NCI-H1436 (cell line): ENCODE measurements at places on chromosomes 13 and 19.

DNA sequence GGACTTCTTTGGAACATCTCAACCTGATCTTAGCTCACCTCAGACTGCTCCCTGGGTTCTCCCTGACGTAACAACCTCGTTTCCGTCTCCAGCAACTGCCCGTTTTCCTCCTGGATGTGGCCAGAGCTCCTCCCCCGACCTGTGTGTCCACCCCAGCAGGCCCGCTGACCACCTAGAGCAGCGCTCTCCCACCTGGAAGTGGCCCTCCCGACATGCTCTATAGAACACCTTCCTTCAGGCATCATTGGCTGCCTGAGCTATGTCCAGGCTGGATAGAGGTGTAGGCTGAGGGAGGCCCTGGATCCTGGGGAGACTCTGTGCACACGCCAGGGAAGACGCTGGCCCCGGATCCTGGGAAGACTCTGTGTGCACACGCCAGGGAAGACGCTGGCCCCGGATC is 81.3 kb downstream of the TEX29 start:
- DNase-seq: no peak

GRCh38 chr19:58450856-58451357 is 515 bp upstream of the ZNF324B start:
- peak; percentile 64 for DNase-seq

- DNase-seq: no peak
Observed at GRCh38 chr13:112260108-112261055, 115.8 kb upstream of the SPACA7 start.

DNA sequence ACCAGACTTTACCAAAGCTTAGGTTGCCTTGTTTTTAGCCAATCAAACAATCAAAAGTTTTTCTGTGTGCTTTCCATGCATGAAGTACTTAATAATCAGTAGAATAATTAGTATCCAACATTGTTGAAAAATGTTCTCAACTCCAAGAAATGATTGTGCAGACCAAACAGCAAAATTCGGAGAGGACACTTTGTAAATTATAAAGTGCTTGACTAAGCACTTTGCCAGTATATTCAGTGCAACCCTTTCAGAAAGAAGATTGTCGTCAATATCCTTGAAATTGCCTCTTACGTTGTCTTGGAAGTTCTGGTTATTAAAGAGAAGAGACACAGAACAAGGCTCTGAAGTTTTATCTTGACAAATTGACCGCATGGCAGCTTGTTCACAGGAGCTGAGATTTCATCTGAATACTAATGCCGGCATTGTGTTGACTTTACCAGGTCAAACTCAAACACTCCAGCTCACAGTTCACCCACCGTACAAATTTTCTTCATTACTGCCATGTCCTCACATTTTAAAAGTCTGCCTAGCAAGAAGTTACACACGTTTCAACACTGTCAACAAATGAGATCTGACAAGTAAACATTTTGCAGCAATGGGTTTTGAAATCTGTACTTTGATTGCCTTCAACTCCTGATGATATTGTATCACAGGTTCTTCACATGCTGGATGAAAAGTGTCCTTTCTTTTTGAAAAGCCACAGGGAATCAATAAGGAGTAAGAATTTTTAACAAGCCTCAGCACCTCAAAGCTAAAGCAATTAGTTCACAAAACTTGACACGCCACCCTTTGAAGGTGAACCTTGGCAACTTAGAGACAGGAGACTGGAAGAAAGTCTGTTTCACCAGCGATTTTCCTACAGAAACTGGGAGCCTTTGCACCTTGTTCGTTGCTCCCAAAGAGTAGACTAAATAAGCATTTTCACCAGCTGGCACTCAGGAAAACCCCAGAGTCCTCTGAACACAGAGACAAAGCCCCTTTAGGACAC is 150.9 kb downstream of the RFC3 start:
- DNase-seq: no peak

DNA sequence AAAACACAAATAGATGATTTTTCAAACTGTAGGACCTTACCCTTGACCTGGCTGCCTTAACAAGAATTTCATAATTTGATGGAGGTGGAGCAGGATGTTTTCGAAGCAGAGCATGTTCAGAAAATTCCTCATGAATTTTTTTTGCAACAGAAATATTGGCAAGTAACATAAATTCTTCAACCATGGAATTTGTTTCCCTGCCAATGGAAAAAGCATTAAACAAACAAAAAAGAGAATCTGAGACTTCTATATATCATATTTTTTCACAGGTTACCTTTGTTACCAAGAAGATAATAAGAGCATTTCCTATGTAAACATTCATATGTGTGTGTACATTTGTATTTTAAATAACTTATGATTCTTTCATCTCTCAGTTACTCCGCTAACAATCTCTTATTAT is 18.3 kb downstream of the DIS3 start:
- no peak for DNase-seq

DNA sequence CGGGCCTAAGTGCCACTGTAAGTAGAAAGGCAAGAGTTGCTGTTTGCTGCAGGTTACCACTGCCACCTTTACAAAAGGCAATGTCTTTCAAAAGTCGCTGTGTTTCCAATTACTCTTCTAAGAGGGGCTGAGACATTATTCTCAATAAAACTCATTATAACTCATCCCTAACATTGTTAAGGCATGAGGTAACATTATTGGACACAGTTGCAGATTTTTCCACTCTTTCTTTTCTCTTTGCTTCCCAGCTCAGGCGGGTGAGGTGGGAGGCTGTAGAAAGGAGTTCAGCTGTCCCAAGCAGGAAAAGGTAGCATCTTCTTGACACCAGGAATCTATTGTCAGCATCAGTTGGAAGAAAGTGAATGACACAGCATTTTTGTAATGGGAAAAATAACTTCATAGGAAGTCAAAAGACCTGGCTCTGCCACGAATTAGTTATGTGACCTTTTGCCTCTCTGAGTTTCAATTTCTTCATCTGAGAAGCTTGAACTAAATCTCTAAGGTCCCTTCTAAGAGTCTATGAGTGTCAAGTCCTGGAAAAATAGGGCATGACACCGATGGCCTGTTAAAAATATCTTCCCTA is 2.1 kb upstream of the UBL3 start:
- no peak for DNase-seq

DNA sequence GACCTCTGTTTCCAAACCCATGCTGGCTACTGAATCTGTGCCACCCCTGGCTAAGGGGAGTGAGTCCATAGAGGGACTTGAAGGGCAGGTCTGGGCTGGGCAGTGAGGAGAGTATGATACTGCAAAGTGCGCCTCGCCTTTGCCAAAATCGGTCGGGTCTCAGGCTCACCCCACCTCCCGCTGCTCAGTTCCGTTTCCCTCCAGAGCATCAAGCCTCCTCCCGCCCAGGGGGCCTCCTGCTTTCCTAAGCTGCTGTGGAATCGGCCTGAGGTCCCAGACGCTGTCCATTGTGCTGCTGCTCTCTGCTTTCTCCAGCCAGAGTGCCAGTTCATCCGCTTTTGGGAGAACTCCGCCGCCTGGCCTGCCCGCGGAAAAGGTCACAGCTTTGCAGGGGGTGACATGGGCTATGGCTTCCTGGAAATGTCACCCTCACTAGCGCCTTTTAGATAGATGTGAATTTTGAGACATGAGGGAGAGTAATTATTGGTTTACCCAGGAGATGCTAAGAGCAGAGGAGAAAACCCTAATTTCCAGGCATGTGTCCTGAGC is 1418.4 kb downstream of the UQCRFS1 start:
- no peak for DNase-seq

DNA sequence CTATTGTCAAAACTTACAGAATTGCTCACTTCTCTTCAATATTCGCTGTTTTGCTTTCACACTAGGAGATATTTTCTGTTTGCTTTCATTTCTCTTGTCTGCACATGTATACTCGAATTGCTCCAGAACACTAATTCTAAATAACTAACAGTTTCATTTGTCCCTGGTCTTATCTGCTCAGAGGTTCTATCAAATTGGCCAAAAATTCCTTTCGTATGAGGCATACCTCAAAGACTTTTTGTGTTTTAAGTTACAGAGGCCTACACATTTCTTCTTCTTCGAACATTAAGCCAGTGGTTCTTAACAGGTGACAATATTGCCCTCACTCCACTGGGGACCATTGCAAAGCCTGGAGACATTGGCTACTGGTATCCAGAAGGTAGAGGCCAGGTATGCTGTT is 1314.6 kb downstream of the EFNB2 start:
- no peak for DNase-seq

DNA sequence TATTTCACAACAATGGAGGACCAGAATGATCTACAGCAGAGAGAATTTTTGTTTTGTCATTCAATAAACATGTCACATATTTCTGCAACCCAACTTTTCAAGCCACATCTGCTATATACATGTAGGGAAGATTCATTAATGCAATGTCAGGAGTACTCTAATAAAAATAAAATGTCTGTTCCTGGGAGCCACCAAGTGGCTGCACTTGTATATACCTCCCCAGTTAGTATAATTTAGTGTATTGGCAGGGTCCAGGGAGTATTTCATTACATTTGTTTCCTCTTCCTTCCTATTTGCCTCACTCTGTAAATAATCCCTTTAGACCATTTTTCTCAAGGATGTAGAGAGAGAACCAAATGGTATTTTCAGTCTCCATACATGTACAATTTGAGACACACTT is 1169.0 kb downstream of the DIAPH3 start:
- DNase-seq: no peak

DNA sequence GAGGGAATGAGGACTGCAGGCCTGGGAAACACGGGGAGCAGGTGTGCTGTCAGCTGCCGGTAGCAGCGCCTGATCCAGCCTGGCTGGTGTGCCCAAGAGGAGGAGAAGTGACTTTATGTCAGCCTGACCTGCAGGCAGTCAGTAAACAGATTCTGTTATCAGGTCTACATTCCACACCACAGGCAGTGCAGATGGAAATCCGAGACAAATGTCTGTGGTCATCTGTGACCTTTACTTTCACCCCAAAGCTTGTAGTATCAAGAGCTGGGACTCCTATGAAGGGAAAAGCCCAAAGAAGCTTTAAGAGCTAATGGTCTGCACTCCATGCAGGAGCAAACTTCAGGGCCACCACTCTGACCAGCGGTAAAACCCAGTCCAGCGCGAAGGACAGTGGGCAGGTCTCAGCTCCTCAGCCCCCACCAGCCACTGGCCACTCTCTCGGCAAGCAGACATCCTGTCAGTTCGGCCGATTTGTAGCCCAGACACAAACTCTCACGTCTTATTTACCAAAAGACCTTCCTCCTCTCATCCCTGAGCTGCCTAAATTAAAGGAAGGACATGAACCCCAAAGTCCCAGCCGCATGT is 7.7 kb downstream of the EPS15L1 start:
- no peak for DNase-seq

- DNase-seq: no peak
Observed at GRCh38 chr13:21297447-21297846, 121.0 kb downstream of the MRPL57 start.

GRCh38 chr13:40379794-40380578 is 286.5 kb downstream of the FOXO1 start:
- no peak for DNase-seq

DNA sequence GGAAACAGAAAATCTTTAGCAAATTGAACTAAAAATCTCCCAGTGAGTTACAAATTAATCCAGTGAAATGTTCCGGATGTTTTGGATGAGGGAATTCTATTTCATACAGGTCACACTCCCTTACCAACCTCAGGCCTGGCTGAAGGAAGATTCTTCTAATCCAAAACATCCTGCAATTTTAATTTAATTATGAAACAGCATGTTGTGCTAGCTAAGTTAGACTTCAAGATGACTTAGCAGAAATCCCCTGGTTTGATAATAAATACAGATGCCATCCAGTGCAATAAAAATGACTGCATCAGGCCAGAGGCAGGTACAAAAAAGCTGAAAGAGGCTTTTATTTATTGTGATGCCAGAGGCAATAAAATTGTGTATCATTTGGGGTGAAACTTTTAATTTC is 96.7 kb upstream of the CLDN10 start:
- no peak for DNase-seq

DNA sequence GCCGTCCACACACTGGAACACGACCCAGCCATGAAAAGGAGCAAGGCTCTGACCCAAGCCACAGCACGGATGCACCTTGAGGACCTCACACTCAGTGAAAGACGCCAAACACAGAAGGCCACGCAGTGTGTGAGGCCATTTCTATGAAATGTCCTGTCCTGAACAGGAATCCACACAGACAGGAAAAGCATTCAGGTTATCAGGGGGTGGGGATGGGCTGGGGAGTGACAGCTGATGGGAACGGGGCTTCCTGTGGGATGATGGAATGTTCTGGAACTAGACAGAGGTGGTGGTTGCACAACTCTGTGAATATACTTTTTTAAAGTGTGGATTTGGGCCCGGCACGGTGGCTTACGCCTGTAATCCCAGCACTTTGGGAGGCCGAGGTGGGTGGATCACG is 30.6 kb downstream of the GPX4 start:
- no peak for DNase-seq

- no peak for DNase-seq
Observed at GRCh38 chr13:96474181-96474557, 384.3 kb downstream of the HS6ST3 start.

GRCh38 chr13:62920159-62920558 is 1504.5 kb upstream of the PCDH20 start:
- no peak for DNase-seq

DNA sequence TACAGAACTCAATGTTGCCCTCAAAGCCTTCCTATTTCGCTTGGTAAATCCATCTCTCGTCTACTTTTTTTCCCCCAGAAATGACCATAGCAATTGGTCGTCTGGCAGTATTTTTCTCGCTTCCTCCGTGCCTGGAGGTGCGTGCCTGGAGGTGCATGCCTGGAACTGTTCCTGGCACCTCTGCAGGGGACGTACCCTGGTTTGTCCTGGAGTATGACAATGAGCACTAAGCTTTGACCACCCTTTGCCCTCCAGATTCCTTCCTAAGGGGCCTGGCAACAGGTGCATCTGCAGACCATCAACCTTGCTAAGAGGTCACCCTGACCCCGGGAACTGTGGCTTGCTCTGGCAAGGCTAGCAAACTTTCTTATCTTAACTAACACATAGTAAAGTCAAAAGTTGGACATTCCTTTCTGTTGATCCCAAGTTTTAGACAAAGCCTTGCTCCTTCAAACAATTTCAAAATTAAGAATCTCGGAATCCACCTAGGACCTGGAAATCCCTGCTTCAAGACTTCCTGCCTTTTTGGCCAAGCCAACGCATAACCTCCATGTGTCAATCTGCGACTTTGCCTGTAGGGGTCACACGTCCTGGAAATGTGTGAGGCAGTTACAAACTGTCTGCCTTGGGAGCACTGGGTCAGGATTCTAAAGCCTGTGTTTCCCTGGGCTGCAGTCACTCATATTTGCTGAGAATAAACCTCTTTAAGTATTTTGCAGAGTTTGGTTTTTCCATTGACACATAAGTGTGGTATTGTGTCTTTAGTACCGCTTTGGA is 28.8 kb upstream of the TUBGCP3 start:
- DNase-seq: peak; percentile 14
